ENCODE measurements at places on chromosomes 12 and 14.
A peak's percentile ranks its signal among the peaks of the same experiment; 100 is the strongest.

GRCh38 chr12:76341436-76342030 lies 6.7 kb downstream of the BBS10 start:
- DNase-seq: no peak

DNA sequence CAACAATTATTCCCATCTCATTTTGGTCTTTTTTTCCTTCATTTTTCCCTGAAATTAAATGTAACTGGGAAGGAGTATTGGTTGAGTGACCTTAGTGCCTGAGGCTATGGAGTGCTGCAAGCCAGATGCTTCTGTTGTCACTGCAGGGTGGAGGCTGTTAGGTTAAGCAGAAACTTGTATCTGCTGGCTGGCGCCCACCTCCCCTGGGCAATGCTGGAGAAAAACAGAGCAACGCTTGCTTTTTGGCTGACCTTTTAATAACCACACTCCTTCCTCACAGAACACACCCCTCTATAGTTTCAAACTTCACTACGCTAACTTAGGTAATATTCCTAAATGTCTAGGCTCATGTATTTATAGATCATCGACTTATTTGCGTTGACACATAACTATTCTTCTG lies 583.5 kb upstream of the NOVA1 start:
- peak; percentile 27 for DNase-seq

- DNase-seq: no peak
Observed at GRCh38 chr12:68559246-68559645, 51.5 kb upstream of the RAP1B start.

GRCh38 chr12:56645201-56645716 lies 525 bp downstream of the ATP5F1B start:
- DNase-seq: no peak

DNA sequence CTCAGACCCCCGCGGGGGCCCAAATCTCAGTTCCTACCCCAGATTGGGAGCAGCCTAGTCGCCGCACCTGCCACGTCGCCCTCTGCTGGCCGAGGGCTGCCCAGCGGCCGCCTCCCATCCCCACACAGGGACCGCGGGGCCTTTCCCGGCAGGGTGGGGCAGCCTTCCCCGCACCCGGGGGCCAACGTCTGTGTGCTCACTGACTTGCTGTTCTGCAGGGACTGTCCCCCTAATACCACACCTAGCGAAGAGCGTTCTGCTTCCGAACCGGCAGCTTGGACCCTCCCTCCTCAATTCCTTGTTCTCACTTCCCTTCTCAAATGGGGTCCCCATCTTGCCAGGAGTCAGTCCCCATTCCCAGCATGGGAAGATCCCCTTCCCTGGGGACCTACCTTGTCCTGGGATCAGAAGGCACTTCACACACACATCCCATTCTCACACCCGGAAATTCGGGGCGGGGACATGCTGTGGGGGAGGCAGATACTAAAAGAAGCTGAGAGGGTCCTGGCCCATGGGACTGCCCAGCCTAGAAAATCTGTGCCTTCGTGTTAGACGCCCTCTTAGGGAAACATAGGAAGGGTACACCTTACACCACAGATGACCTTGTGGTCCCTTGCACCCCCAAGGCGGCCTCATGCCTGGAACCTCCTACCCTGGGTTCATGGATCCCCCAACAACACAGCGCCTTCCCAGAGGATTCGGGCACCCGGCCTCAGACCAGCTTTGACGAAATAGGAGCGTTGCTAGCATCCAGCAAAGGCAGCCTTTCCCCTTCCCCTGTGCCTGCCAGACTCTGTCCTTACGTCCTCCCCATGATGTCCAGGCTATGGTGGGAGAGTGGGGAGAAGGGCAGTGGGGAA lies 16.4 kb downstream of the ACVRL1 start:
- DNase-seq: no peak

DNA sequence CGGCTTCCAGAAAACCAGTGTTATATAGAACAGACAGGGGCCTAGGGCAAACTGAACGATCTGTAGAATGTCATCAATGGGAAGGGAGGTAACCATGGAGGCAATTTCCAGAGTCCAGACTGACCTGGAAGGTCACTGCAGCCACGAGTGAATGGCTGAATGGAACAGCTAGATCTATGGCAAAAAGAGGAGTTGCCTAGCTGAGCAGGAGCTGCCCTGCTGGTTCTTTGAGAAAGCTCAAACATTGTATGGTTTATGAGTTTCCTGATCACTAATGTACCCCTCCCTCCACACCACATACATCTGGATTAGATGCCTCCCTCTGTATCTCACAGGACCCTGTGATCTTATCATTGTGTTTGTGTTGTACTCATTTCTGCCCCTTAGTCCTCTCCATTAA lies 1.0 kb upstream of the RERG start:
- DNase-seq: no peak

DNA sequence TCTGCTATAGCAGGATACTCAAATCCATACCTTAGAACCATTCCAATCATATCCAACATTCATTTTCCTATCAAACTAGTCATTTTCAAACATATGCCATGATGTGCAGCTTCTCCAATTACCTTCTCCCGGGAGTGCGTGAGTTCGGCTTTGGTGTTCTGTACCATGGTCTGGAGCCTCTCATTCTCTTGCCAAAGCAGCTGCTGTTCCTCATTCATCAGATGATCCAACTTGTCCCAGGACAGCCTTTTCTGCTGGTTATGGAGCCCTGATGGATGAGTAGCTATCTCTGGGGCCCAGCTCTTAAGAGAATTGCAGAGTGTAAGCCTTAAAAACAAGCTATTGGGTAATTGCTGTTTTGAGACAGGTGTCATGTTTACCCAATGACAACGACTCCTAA lies 71.1 kb upstream of the SAV1 start:
- no peak for DNase-seq

DNA sequence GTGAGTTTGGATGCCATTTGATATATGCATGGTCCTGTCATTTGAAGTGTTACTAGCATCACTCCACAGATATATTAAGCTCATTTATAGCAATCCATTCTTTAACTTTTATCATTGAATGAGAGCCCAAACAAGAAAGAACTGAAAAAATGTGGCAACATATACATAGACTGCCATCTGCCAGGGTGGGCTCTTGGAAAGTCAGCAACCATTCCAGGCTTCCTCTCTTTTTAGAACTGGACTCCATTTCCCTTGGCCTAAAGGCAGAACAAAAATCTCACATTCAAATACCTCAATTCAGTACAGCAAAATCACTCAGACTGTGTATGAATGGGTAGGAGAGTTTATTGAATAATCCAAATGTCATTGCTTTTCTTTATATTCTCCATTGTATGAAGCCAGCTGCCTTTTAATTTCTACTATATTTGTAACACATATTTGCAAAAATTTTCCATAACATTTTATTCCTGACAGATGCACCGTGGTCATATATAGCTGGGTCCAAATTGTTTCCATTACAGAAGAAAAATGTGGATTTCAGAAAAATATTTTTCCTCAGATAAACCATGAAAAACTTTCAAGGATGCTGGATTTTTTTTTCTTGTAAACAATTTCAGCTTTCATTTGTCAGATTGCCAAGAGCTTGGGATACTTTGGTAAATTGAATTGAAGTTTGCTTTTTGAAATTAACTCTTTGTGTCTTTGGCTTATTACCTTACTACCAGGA lies 1252.3 kb upstream of the SEL1L start:
- no peak for DNase-seq

DNA sequence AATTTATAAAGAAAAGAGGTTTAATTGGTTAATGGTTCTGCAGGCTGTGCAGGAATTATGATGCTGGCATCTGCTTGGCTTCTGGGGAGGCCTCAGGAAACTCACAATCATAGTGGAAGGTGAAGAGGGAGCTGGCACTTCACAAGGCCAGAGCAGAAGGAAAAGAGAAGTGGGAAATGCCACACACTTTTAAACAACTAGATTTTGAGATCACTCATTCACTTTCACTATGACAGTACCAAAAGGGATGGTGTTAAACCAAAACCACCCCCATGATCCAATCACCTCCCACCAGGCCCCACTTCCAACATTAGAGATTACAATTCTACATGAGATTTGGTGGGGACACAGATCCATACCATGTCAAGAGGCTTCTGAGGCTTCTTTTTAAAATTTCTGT lies 62.6 kb downstream of the SLC38A4 start:
- DNase-seq: no peak

DNA sequence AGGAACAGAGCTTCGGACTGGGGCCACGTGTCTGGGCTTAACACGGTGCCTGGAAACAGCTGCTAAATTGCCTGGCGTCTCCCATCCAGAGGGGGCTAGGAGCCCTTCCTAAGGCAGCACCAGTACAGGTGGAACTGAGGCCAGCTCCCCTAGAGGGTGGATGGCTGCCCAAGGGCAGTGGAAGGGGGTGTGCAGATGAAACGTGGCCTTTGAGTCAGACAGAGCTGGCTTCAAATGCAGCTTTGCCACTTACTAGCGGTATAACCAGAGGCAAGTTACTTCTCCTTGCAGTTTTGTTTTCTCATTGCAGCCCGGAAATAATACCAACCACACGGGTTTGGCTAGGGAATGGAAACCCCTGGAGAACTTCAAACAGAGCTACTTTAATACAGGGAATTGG lies 59.3 kb upstream of the SLC24A4 start:
- DNase-seq: no peak

DNA sequence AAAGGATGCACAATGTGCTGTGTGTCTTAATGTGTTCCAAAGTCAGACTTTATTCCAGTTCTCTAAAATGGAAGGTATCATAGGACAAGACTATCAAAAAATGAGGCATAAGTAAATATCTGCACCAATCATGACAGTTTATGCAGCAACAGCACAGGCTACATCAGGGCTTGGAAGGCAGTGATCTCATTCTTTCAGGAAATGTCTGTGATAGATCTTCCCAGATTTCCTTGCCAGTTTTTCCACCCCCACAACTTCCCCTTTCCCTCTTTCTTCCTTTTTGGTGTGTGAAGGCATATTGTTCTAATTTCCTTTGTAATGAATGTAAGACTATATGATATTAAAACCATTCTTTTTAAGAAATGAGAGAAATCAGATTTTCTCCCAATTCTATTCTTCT lies 326.7 kb downstream of the ATP23 start:
- DNase-seq: no peak

DNA sequence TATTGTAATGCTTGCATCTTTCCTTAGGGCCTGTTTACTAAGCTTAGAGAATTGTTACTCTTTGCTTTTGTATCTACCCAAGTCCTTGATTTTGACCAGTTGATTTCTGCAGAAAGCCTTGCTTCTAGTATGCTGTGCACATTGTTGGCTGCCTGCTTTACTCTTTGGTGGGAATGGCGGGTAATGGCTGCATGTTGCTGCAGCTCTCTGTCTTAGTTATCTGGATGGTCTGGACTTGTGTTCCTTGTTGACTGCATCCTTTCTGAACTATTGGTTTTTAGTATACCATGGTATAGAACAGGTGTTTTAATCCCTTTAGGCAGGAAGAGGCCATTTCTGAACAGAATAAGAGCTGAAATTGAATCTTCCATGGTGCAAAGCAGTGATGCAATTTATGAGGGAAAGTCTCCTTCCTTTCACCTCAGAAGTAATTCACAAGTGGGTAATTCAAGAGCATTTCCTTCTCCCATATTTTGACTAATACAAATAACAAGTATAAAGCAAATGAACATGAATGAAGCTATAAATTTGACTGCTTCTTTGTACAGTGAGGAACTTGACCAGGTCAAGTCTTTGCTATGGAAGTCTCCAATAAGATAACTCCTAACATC lies 466.4 kb downstream of the NPAS3 start:
- no peak for DNase-seq

- no peak for DNase-seq
Observed at GRCh38 chr14:44027397-44027796, 479.7 kb downstream of the FSCB start.

DNA sequence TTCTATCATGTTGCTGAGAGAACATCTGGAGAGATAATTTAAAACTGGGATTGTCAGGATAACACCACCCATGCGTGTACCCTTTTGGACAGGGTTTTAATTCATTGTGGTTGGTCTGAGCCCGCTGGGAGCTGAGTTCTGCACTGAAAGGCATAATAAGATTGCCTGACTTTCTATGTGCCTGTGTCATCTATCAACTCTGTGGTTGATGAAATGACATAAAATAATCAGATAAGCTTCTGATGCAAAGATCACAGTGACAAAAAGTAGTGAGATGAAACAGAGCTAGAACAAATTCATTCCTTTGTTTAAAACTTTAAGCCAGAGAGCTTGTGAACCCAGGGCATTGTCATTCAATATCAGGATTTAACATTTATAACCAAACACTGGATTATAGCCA lies 98.7 kb downstream of the BBS10 start:
- DNase-seq: no peak

- no peak for DNase-seq
Observed at GRCh38 chr14:38618514-38618913, 362.6 kb upstream of the CLEC14A start.

DNA sequence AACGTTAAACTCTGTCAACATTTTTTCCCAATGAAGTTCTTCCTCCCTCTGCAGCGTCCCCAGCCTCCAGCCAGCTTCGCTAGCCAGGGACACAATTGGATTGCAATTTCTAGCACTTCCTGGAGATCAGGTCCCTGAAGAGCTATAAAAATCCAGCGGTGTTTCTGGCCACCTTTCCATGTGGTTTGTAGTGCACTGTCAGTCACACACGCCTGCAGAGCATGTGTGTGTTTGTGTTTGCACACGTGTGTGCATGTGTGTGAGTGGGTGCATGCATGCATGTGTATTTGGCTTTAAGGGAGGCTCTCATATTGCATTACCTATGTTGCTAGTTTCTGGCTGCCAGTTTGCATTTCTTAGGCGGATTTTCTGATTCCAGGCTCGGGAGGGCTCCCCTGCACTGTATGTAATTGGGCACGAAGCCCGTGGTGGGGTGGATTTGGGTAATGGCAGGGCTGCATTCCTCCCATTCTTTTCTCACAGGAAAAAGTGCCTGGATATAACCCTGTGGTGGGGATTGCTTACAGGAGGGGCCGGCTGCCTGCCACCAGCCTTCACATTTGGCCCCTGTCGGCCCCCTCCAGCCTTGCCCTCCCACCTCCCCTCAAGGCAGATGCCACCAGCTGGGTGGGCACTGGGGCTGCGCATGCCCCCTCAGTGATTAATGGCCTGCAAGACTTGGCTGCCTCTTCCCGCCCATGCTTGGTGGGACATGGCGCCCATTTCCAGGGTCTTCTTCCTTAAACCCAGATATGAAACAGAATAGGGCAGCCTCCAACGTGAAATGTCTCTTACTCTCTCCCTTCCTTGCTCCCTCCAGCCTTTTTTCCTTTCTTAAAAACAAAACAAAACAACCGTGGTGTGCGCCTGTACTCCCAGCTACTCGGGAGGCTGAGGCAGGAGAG lies 74.0 kb downstream of the TSPAN9 start:
- no peak for DNase-seq

- DNase-seq: no peak
Observed at GRCh38 chr12:26746121-26746714, 86.8 kb downstream of the ITPR2 start.

- peak; percentile 4 for DNase-seq
Observed at GRCh38 chr12:8145754-8146441, 10.9 kb upstream of the ZNF705A start.

GRCh38 chr14:62592877-62593276 lies 452.4 kb downstream of the KCNH5 start:
- no peak for DNase-seq

GRCh38 chr12:127652281-127652680 lies 614.7 kb upstream of the TMEM132C start:
- DNase-seq: no peak
